Natural killer cell (primary cell): ENCODE measurements at places on chromosomes 5 and 9. TPM values are rescaled to one million over a fixed set of nuclear protein-coding genes. Genes with fewer than 3 reads are reported as not detected.

DNAJA1 gene
- total RNA-seq, result 150 TPM

TMED7 gene
- total RNA-seq, result 48.8 TPM

SPARC gene
- 23.4 TPM for total RNA-seq

PRPF4 gene
- 21.1 TPM for total RNA-seq

AQP7 gene
- total RNA-seq, result not detected

NKD2 gene
- total RNA-seq, result not detected

FOXD4L4 gene
- total RNA-seq, result not detected

TLX3 gene
- total RNA-seq, result not detected

HTR1A gene
- not detected for total RNA-seq

FOXD1 gene
- total RNA-seq, result 0.31 TPM

CCDC192 gene
- not detected for total RNA-seq

GRCh38 chr9:13071921-13072320 lies 207.6 kb downstream of the MPDZ start:
- H3K36me3 ChIP-seq, result no peaks in the 10 kb centered on the region
- no peak overlapping the region for H3K27ac ChIP-seq
- no peaks in the 10 kb centered on the region for H3K4me1 ChIP-seq
- no peaks in the 10 kb centered on the region for H3K27me3 ChIP-seq
- no peak for DNase-seq
- no peak overlapping the region for H3K4me3 ChIP-seq

DNA sequence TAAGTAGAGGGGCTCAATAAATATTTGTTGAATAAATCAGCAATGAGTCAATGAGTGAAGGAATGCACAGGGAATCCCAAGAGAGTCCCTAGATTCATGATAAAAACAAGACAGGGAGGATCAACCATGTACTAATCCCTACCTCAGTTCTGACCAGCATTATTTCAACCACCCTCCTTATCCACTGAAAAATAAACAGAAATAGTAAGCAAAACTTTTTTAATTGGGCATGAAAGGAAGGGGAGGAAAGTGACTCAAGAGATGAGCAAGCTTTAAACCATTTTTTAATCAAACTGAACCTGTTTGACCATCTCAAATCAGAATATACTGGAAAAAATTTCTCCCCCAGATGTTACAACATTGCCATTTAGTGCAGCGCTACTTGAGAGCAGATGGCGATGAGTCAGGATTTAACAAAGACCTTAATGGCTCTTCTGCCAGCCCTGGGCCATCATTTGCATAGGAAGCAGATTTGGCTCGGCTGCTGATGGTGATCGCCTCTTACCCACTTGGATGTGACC lies 194.8 kb upstream of the SLC30A5 start:
- H3K27ac ChIP-seq, result no peak overlapping the region
- no peak overlapping the region for H3K4me3 ChIP-seq
- H3K4me1 ChIP-seq, result no peaks in the 10 kb centered on the region
- DNase-seq, result no peak
- no peaks in the 10 kb centered on the region for H3K36me3 ChIP-seq

GRCh38 chr5:169610606-169611005 lies 26.5 kb upstream of the DOCK2 start:
- no peaks in the 10 kb centered on the region for H3K4me1 ChIP-seq
- DNase-seq, result no peak
- H3K4me3 ChIP-seq, result no peak overlapping the region
- peaks cover 2% of the 10 kb centered on the region for H3K27me3 ChIP-seq
- H3K36me3 ChIP-seq, result no peaks in the 10 kb centered on the region

DNA sequence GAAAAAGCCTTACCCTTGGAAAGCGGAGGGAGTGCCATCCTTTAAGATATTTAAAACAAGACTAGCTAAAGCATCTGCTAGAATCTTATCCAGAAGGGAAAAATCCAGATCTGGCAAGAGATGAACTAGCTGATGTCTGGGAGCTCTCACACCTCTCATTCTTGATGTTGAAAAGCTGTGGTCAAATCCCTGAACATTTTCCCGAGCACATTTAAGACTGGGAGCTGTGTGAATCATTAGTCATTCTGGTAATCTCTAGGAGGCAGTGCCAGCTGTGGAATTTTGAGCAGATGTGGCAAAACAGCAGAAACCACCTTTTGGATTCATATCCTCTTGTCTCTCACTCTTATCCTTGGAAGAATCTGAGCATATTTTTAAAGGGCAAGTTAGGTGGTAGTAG lies 218.0 kb downstream of the MAN2A1 start:
- H3K27me3 ChIP-seq, result no peaks in the 10 kb centered on the region
- no peaks in the 10 kb centered on the region for H3K36me3 ChIP-seq
- no peak overlapping the region for H3K27ac ChIP-seq
- H3K4me1 ChIP-seq, result no peaks in the 10 kb centered on the region

DNA sequence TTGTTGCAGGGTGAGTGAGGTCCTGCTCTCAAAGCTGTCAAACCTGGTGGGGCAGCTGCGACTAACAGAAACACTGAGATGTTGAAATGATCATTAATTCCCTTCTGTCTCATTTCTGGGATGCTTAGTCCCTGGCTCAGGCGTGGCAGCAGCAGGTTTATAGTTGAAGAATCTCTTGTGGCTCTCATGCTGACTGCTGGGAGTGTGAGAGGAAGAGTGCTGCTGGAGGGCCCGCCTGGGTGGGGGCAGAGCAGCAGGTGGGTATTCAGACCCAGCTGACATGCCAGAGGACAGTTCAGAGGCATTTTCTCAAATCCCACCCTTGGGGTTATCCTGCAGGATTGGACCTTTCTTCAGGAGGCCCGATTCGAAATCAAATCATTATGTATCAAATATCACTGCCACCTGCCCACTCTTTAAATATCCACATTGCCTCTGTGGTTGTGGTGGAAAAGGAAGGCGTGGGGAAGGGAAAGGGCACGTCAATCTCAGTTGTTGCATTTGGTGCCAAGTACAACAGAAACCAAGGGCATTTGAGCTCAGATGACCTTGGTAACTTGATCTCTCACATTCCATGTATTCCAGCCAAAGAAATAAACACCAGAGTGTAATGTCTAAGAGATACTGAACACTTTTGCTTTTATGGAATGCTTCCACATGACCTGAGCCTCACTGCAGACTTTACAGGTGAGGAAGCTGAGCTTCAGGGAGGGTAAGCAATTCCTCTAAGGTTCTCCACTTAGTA lies 224.3 kb downstream of the AOPEP start:
- H3K27ac ChIP-seq, result no peak overlapping the region
- no peaks in the 10 kb centered on the region for H3K36me3 ChIP-seq
- H3K4me3 ChIP-seq, result no peak overlapping the region
- DNase-seq, result no peak
- peaks cover 31% of the 10 kb centered on the region for H3K4me1 ChIP-seq

GRCh38 chr5:62093976-62094375 lies 212.0 kb upstream of the KIF2A start:
- no peaks in the 10 kb centered on the region for H3K27me3 ChIP-seq
- H3K4me1 ChIP-seq, result no peaks in the 10 kb centered on the region
- H3K27ac ChIP-seq, result no peak overlapping the region
- no peak overlapping the region for H3K4me3 ChIP-seq

DNA sequence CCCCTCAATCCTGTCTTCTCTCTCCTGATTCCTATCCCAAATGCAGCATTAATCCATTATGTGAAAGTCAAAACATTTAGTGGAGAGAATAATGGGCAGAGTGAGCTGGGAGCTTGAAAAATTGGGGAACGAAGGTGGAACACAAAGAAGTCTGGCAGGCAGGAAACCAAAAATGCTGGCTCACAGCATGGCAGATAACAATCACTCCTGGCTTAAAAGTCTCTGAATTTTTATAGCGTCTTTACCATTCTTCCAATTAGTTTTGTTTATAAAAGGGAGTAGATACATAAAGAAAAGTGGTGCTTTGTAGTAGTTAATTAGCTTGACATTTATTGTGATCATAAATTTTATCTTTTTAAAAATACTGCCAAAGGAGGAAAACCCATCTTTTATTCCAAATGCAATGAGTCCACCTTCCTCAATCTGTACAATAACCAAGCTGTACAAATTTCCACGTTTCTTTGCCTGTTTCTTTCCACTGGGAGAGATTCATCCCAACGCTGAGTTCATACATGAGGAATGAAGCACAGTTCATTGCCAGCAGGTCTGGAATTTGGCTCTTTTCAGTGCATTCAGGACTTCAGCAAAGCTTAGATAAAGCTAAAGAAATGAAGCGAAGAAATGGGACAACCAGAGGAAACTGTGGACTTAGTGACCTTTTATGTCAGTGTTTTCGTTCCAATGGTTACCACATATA lies 174.7 kb downstream of the HMHB1 start:
- H3K4me1 ChIP-seq, result no peaks in the 10 kb centered on the region
- H3K27ac ChIP-seq, result no peak overlapping the region
- H3K4me3 ChIP-seq, result no peak overlapping the region
- no peak for DNase-seq
- no peaks in the 10 kb centered on the region for H3K36me3 ChIP-seq

DNA sequence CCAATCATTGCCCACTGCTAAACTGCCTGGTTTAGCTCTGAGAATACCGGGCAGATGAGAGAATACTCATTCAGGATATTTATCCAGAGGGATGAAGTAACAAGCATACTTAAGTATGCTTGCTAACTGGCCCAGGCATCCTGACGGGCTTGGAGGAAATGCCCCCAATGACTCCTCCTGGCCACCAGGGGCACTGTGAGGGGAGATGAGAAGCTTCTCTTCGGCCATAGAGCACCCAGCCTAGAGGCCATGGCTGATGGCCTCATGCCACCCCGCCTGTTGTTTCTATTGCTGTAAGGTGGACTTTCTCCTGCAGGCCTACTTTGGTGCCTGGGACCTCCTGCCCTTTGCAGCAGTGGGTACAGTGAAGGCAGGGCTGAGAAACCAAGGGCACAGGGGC lies 134.5 kb upstream of the FSTL4 start:
- no peaks in the 10 kb centered on the region for H3K27me3 ChIP-seq
- H3K36me3 ChIP-seq, result no peaks in the 10 kb centered on the region
- H3K27ac ChIP-seq, result no peak overlapping the region
- no peaks in the 10 kb centered on the region for H3K4me1 ChIP-seq
- H3K4me3 ChIP-seq, result no peak overlapping the region
- no peak for DNase-seq

DNA sequence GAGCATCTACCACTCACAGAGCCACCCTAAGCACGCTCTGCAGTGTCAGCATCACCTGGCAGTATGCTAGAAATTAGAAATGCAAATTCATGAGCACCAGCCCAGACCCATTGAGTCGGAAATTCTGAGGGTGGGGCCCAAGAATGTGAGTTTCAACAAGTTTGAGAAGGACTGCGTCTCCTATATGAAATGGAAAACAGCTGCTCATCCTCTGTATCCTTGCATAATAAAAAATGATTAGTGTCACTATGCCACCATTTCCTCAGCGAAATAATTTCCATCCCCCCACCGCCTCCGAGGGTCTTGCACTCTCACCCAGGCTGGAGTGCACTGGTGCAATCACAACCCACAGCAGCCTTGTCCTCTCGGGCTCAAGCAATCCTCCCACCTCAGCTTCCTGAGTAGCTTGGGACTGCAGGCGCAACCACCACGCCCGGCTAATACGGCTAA lies 1.3 kb upstream of the IQGAP2 start:
- DNase-seq, result peak; percentile 35
- H3K27me3 ChIP-seq, result no peaks in the 10 kb centered on the region
- H3K4me1 ChIP-seq, result peaks cover 37% of the 10 kb centered on the region

DNA sequence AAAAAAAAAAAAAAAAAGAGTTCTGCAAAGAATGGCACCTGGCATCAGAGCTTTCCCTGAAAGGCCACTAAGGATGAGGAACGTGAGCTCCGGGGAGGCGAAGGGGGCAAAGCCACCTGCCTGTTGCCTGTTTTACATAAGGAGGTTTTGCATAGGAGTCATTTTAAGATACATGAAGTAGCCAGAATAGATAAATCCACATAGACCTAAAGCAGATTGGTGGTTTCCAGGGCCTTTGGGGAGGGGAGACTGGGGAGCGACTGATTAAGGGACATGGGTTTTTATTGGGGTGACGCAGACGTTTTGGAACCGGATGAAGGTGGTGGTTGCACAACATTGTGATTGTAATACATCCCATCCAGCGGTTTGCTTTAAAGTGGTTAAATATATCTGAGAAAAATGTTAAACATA lies 7.1 kb downstream of the NEK6 start:
- no peak for DNase-seq
- no peak overlapping the region for H3K4me3 ChIP-seq
- H3K4me1 ChIP-seq, result peaks cover 95% of the 10 kb centered on the region
- H3K27me3 ChIP-seq, result no peaks in the 10 kb centered on the region
- H3K36me3 ChIP-seq, result peaks cover 7% of the 10 kb centered on the region

- no peaks in the 10 kb centered on the region for H3K27me3 ChIP-seq
- no peak for DNase-seq
- H3K4me3 ChIP-seq, result no peak overlapping the region
- no peaks in the 10 kb centered on the region for H3K36me3 ChIP-seq
- H3K4me1 ChIP-seq, result no peaks in the 10 kb centered on the region
- no peak overlapping the region for H3K27ac ChIP-seq
Observed at GRCh38 chr9:78014776-78015175, 16.8 kb downstream of the GNAQ start.
